ENCODE measurements at places on chromosomes 3 and 15.

DNA sequence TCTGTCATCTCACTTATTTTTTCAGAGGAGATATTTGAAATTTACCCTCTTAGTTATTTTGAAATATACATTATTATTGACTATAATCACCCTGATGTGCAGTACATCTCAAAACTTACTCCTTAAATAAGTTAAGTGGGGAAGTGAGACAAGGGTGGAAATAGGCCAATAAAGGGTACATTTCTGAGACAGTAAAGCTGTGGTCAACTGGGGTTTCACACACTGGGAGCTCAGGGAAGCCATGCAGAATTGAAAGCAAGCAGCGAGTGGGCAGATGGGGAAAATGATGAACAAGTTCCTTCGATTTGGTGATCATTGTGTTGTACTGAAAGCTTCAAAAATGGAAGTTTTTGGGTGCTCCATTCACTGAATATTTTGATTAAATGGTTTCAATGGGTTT is 21.6 kb upstream of the MOBP start:
- DNase-seq, result no peak

DNA sequence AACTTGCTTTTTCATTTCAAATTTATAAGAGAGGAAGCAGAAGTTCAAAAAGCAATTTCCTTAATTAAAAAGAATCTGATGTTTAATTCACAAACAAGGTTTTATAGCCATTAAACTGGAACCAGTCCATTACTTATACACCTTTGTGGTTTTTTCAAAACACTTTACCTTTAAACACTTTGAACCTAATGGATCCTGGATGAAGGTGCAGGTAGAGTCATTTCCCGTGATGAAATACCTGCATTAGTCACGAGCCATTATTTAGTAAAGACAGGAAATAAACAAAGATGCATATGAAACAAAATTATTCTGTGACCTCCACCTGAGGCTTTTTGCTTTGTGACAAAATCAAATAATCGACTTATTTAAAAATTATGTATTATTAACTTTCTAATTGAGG is 341.7 kb upstream of the UBE2E2 start:
- DNase-seq, result no peak

GRCh38 chr3:163422671-163423070 is 1655.6 kb downstream of the SI start:
- DNase-seq, result no peak

DNA sequence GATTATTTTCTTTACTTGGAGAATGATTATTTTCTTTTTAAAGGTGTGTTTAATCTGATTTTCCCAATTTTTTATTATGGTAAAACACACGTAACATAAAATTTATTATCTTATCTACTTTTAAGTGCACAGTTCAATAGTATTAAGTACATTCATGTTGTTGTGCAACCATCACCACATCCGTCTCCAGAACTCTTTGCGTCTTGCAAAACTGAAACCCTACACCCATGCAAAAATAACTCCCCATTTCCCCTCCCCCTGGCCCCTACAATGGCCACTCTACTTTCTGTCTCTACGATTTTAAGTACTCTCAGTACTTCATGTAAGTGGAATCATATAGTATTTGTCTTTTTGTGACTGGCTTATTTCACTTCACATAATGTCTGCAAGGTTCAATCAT is 230.7 kb downstream of the SATB1 start:
- DNase-seq, result no peak

GRCh38 chr15:60901647-60902046 is 327.5 kb downstream of the RORA start:
- DNase-seq, result peak; percentile 79

DNA sequence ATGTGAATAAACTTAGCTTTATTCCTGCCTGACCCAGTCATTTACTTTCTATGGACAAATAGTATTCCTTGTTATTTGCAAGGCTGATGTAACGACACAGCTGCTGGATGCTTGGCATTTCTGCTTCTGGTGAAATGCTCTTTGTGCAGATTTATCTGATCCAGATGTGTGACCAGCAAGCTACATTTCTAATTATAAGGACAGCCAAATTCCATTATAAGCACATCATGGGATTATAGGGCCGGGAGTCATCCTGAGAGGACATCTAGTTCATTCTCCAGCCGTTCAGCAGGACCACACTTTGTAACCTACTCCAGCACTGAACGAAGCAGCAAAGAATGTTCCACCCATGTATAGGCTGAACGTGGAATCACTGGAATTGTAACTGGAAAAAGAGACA is 42.9 kb downstream of the FNDC3B start:
- DNase-seq, result no peak

DNA sequence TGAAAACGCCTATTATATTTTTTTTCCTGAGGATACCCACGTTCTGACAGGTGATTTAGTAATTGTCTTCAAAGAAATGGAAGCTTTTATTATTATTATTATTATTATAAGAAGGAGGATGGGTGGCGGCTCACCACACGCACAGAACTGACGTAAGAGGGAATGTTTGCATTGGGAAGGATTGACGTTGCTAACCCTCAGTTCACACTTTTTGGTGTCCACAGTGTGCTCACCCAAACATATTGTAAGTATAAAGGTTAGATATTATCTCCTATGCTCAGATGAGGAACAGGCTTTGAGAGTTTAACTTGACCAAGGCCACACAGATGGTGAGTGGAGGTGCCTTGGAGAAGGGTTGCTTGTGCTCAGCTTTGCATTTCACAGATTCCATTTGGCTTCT is 533.5 kb upstream of the TBL1XR1 start:
- DNase-seq, result no peak

DNA sequence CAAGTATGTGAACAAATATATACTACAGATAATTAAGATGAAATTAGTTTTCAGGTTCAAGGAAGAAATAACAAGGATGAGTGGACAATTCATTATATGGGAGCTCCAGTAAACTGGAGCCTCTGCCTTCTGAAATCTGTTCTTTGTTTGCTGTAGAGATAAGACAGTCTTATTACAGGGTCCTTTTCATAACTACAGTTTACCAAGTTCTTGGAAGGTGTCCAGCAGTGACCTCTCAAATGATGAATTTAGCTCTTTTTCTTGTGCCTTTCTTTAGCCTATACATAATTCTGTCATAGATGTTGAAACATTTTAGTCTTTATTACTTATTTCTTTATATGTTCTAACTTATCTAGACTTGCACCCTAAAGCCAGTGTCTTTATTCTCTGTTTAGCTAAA is 89.7 kb upstream of the GBE1 start:
- no peak for DNase-seq

DNA sequence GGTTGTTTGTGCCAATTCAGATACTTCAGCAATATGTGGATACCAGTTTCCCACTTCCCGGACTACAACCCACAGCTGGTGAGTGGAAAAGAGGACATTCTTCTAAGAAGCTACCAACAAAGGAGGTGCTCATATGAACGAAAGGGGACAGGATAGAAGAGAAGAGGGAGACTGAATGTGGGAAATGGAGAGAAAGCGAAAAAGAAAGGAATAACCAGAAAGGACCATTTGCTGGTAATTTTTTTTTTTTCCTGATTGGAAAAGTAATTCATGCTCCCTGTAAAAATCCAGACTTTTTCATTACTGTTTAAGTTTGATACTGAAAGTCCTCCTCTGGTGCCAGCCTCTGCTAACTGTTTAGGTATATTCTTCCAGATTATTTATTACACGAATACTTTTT is 1.5 kb upstream of the CHAC1 start:
- DNase-seq, result no peak

GRCh38 chr3:31116651-31117050 is 222.2 kb upstream of the GADL1 start:
- DNase-seq, result no peak

DNA sequence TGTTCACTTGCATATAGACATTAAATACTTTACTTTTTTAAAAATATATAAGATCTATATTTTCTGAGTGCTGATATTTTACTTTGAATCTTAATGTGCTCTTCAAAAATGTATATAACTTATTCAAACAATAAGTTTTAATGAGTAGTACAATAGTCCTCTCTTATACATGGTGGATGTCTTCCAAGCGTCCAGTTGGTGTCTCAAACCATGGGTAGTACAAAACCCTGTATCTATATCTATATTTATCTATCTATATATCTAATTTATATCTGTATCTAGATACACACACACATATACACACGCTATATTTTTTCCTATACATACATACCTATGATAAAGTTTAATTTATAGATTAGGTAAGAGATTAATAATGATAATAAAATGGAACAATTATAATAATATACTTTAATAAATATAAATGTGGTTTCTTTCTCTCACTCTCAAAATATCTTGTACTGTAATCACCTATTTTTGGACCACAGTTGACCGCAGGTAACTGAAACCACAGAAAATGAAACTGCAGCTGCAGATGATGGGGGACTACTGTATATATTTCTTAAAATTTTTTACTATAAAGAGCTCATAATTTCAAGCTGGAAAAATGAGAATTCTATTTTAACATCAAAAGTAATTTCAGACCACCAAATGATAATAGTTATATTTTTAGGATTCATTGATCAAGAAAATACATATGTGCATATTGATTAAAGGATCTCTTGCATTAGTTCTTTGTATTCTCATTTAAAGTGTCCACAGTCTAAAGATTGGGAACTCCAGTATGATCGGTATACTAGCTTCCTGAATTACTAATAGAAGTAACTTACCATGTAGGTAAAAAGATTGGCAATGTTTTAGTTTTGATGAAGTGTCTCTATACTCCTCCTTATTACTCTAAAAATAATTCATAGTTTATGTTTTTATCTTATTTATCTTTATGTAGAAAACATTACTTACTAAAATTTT is 215.1 kb upstream of the MLF1 start:
- DNase-seq, result peak; percentile 46

- DNase-seq, result no peak
Measured at GRCh38 chr15:40363611-40364010, 5.6 kb downstream of the DISP2 start.

DNA sequence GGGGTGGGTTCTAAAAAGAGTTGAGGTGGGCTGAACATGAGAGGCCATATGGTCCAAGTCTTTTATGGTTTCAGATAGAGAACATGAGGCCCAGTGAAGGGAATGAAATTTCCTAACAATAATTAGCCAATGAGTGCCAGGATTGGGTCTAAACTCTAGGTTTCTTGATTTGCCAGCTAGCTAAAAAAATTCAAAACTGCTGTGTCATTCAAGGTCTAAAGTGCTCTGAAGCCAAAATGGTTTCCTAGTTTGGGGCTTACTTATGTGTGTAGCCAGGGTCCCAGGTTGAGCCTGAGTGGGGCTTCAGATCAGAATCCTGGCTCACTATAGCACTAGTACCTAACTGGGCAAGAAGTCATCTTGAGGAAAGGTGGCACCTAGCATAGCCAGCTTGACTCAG is 55.3 kb upstream of the SYN2 start:
- no peak for DNase-seq

GRCh38 chr15:44447772-44448376 is 20.4 kb downstream of the CTDSPL2 start:
- DNase-seq, result no peak

- DNase-seq, result no peak
Measured at GRCh38 chr3:148901987-148902791, 37.1 kb downstream of the CPA3 start.

- no peak for DNase-seq
Measured at GRCh38 chr3:65019443-65020055, 331.7 kb upstream of the ADAMTS9 start.

DNA sequence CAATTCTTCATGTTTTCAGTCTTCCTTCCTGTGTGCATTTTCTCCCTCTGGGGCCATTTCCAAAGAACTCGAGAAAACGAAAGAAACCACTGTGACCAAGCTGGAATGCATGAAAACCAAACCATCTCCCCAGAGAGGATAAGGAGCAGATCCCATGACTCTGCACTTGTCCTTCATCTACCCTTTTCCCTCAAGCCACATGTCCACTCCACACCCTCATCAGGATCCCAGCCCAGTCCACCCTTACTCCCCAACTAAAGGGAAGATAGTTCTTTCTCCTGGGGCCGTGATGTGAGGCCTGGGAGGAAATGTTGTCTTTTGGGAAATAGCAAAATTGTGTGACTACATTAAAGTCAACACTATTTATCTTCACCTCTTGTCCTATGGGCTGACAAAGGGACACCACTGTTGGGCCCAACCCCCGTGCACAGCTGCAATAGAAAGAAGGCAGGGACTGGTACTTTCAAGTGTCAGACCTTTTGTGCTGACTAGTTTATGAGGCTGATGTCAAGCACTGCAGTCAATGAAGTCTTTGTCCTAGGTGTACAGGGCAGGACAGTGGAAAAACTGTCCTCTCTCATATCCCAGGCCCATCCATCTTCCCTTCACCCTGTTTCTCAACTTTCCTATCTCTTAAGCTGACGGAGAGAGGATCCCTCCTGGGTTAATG is 487.1 kb upstream of the NR2F2 start:
- no peak for DNase-seq

GRCh38 chr15:58213587-58214338 is 75.6 kb downstream of the AQP9 start:
- no peak for DNase-seq

GRCh38 chr15:50945725-50946124 is 37.2 kb downstream of the AP4E1 start:
- DNase-seq, result no peak

DNA sequence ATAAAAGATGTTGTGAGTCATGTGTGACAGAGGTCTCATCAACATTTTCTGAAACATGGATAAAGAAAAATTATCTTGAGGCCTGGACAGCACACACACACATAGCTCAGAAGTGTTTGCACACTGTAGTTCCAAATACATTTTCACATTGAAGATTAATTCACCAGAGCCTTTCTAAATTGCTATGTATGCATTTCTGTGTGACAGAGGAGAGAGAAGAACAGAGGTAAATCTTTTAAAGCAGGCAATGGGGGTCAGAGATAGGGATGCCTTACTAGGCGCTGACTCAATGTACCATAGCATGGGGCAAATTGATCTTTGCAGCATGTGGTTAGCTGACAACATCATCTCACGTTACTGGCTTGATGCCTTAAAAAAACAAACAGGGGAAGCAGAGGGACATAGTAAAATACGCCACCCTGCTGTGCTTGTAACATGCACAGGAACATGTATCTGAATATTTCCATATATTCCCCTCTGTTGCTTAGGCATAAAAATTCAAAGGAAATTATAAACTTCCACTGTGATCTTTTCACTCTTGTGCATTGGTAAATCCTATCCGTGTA is 7.7 kb downstream of the POU1F1 start:
- no peak for DNase-seq

GRCh38 chr15:27486683-27487647 is 516.0 kb downstream of the GABRG3 start:
- no peak for DNase-seq

DNA sequence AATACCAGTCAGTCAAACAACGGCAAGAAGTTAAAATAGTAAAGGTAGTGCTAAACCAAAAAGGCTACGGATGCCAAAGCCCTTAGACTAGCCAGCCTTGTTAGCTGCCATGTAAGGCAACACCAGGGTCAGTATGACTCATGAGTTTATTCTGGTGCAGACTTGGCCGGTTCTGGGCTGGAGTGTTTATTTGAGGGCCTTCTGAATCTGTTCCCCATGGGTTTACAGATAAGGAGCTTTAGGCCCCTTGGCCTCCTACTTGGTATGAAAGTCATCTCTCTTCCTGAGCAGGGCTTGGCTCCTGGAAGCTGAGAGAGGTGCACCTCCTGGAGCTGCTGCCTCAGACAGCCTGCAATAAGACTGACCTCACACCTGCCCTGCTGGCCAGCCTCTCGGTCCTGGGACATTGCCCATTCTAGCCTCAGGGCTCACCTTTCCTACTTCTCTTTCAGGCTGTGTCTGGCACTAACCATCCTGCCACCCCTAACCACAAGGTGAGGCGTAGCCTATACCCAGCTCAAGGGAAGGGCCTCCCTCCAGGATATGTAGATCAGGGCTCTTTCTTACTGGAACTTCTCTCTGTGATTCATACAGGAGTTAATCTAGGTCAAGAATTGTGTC is 10.4 kb upstream of the RTP1 start:
- DNase-seq, result no peak
